Stimulated activated CD8-positive, alpha-beta memory T cell treated with anti-CD3 and anti-CD28 coated beads, Interleukin-4, amount 100 ng/mL, for 4 hours (primary cell): ENCODE measurements at places on chromosomes 5 and 9.

GRCh38 chr9:94031946-94032345 is 52.3 kb upstream of the PTPDC1 start:
- no peak for DNase-seq

- DNase-seq: no peak
Observed at GRCh38 chr9:113715086-113715485, 161.0 kb upstream of the ZNF618 start.

GRCh38 chr5:38598296-38598993 is 42.0 kb upstream of the LIFR start:
- no peak for DNase-seq

DNA sequence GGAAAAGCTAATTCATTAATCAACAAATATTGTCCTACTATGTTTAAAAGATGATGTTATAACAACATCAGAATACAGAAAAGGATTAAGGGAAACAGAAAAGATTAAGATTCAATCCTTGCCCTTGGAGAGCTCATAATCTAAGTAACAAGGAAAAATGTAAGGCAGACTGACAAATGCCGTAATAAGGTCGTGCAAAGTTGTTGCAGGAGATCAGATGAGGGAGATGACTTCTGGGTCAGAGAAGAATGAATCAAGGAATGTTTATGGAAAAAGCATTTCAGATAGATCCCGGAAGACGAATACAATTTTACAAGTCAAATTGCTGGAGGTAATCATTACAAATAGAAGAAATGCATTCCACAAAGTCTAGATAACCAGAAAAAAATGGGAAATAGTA is 6.4 kb downstream of the ADAMTS6 start:
- no peak for DNase-seq

DNA sequence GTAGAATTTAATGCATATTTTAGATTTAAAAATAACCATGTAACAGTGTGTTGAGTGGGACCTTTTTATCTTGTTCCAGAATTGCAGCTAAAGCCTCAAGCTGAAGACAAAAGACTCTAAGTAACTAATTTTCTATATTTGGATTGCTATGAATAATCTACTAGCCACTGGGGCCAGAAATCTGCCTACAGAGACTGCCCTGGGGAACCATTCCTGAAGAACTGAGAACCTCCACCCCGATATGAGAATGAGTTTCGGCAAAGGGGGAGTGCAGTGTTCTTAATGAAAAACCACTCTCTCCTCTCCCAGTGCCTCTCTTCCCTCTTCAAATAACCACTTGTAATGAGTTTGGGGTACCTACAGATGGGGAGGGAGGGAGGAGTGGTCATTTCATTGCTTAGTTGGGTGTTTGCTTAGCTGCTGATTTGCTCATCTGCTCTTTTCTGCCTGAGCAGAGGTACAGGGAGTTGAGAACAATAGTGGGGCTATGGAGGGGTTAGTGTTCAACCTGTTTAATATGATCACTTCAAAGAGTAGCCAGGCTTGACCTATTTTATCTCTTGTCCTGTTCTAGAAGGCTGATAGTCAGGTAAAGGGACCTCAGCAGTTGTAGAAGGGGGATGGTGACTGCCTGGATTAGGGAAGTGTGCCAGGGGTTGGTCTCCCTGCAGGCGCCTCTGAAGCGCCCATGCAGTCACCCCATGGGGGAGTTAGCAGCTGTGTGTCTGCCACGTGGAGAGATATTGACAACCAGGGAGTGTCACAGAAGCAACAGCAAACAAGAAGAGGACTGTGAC is 47.7 kb downstream of the ATG10 start:
- no peak for DNase-seq

DNA sequence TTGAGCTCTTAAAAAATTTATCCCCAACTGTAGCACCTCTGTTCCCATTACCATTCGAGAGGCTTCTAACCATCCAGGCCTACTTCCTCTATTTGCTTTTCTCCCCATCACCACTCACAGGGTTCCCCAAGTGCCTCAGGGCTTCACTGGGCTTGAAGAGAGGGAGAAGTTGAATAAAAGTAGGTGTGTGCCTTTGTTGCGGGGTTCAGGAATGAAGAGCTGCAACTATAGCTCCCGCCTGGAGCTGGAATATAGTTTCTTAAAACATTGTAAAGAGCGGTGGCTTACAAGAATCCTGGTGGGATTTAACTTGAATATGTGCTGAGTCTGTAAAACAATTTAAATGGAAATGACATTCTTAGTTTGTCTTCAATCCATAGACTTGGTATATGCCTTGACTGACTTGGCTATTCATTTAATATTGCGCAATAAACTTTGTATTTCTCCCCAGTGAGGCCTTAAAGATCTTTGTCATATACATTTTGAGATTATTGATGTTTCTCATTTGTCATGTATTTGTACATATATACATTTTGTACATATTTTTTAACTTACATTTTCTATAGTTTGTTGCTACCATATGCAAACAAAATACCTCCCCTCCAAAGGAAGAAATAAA is 7.2 kb downstream of the ENTREP1 start:
- DNase-seq: no peak

DNA sequence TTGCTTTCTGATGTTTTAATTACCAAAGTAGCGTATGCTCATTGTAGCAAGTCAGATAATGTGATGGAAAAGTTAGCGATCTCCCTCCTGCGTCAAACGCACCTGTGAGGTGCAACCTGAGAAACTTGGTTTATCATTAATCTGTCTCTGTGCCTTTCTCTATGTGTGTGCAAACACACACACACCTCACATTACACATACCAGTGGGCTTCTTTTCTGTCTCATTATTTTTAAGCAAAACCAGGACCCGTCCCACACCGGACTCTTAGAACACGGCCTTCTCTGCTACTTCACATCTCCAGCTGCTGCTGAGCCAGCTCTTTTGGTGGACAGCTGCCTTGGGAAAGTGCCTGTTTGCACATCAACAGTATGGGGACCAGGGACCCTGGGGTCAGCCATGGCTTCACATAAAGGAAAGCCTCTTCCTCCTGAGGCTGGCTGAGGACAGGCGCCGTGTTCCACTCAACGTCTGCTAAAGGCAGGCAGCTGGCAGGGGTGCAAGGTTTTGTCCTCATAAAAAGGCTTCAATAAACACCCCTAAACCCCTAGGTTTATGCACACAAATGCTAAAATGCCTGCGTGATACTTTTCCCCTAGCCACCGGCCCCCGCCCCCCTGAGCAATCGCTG is 44.2 kb downstream of the MRPL36 start:
- no peak for DNase-seq

- DNase-seq: no peak
Observed at GRCh38 chr5:149827546-149827945, 97.4 kb downstream of the PPARGC1B start.

GRCh38 chr9:126793686-126794417 is 11.0 kb upstream of the ZBTB43 start:
- DNase-seq: no peak

DNA sequence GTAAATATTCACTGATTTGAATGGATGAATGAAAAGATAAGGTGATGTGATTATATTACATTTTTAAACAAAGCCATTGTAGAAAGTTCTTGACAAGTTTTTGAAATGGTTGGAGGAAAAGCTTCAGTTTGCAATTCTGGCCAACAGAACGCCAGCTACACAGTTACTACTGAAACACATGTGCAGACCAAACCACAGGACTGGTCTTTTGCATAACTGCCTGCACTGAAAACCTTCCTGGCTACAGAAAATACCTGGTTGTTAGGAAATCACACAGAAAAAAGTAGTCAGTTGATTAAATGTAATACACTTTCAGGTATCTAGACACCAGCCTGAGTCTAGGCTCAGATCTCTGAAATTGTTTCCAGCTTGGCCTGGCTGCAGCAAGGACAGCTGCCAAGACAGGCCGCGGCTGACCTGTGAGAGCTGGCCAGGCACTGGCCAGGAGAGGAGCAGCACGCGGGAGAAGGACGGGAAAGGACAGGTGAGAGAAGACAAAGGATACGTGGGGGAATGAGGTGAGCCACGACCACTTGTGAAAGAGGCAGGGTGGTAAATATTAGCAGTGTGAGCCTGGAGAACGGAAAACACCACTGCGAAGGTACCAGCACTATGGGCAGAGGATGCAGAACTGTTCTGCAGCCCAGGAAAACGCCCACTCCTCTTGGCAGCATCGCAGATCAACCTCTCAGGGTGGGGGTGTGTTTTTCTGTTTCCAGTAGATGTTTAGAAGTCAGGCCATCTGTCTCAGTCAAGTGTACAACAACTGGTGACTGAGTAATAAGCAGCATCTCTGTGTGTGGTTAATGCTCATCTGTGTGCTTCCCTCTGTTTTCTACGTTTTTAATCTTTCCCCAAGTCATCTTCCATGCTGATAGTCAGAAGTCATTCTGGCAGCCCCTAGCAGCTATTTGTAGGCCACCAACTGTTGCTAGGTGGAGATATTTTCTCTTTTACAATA is 137.4 kb downstream of the SCAMP1 start:
- no peak for DNase-seq

DNA sequence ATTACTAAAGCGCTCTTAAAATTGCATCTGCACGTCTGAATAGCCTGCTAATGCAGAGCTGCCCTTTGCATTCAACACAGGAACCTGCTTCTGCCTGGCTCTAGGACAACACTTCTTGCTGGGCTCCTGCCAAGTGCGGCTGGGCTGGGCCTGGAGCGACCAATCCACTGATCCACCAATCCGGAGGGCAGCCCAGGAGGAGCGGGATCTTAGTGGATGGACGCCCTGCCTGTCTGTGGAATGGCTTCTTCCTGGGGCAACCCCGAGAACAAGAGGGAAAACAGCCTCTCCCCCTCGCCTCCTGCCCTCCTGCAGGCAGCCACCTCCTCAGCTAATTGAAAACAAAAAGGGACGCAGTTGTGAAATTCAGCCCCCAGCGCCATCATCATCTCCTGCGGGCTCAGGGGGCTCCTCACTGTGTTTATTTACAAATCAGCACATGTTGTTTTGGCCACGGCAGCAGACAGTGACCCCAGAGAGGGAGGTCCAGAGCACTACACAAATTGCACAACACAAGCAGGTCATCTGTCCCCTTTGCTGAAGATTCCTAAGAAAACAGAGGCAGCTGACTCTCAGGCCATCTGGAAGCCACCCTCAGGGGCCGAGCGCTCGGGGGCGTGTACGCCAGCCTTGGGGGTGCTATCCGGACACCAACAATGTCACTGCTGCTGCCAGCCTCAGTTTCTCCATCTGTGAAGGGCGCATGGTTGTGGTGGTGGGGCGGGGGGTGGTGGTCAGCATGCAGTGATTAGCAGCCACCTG is 57.3 kb downstream of the GADD45G start:
- no peak for DNase-seq

- DNase-seq: no peak
Observed at GRCh38 chr9:135461936-135462335, 17.6 kb upstream of the PPP1R26 start.

DNA sequence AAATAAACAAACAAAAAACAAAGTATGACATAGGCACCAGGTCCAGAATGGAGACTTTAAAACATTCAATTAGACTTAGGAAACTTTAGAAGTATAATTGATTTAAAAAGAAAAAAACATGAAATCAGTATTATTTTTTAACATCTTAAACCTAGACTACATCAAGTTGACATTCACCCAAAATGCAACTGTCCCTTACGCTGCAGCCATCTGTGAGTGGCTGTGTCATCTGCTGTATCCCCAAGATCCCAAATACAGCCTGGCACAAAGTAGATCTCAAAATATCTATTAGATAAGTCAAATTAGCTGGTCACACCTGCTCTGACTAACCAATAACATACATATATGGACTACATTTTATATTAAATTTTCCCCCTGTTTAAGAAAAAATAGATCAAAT is 7.8 kb downstream of the TTLL11 start:
- DNase-seq: no peak

DNA sequence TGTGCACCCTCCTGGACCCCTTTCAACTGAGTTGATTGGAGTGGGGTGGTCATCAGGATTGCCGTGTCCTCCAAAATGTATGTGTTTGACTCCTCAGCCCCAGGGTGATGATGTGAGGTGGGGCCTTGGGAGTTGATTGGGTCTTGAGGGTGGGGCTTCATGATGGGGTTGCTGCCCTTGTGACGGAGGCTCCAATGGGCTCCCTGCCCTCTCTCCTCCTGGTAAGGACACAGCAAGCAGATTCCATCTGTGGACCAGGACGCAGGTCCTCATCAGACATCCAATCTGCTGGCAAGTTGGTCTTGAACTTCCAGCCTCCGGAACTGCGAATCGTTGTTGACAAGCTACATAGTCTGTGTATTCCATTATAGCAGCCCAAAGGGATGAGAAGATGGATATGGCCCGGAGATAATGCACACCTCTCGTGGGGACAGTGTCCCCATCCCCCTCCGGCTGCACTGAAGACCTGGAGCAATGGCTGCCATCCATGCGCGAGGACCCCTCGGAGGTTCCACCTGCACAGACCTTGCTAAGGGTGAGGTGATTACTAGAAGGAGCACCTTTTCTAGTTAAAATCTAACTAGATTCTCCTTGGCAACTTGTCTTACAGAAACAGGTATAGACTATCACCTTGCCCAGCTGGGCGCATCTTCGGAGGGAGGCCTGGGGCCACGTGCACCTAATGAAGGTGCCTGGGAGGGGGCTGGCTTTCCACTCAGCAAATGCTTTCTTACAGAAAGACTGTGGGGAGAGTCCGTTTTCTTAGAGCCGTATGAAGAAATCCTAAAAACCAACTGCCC is 75.7 kb upstream of the IRX4 start:
- DNase-seq: no peak

GRCh38 chr9:84153885-84154284 is 173.3 kb downstream of the RMI1 start:
- DNase-seq: no peak

DNA sequence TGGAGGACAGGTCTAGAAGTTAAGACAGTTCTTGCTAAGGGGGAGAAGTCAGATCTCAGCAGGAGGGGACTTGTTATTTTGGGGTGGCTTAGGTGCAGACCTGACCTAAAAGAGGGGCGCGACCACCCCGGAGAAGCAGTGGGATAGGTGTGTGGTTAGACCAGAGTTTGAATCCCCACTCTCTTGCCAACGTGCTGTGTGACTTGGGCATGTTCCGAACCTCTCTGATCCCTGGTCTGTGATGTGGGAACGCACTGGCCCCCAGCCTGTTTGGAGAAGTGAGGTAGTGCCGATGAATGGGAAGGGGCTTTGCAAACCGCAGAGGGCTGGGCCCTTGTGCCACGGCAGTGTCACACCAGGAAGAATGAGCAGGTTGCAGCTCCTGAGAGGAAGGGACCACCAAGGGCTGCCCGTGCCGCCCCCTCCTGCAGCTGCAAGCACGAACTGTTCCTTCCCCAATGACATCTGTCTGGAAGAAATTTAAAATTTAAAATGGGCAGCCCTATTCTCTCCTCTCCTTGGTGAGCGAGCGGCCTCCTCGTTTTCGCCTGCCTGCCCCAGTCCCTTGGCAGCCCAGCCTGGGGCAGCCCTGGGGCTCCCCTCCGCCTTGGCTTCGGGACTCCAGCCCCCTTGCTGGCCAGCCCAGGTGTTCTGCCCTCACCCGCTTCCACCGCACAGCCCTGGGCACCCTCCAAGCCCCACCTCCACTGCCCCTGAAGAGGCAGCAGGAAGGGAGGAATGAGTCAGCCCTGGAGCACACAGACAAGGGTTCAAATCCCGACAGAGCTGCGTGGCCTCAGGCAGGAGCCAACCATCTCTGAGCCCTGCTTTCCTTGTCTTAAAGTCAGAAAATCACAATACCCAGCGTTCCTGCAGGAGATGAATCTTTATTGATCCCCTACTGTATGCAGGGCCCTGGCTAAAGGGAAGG is 1.6 kb downstream of the FIBCD1 start:
- no peak for DNase-seq

GRCh38 chr9:91180930-91181268 is 180.8 kb downstream of the AUH start:
- no peak for DNase-seq

- peak; percentile 87 for DNase-seq
Observed at GRCh38 chr5:179023528-179024189, at the start of gene ZNF879. ZNF879 (plus strand) TSS chr5:179023804; CDS start chr5:179025005, 1,201 bp downstream.

GRCh38 chr9:137428841-137429545 is 5.8 kb downstream of the NOXA1 start:
- no peak for DNase-seq

- no peak for DNase-seq
Observed at GRCh38 chr5:121164632-121165031, 687.0 kb upstream of the FTMT start.
